CD4-positive, alpha-beta T cell treated with Interferon gamma for 1 hour (primary cell): ENCODE measurements at places on chromosomes 11 and 22.

- DNase-seq: no peak
These were observed 628 bp upstream of the GGA1 start for GRCh38 chr22:37607935-37608476.

GRCh38 chr11:22521226-22521625, 104.4 kb downstream of the FANCF start:
- no peak for DNase-seq

DNA sequence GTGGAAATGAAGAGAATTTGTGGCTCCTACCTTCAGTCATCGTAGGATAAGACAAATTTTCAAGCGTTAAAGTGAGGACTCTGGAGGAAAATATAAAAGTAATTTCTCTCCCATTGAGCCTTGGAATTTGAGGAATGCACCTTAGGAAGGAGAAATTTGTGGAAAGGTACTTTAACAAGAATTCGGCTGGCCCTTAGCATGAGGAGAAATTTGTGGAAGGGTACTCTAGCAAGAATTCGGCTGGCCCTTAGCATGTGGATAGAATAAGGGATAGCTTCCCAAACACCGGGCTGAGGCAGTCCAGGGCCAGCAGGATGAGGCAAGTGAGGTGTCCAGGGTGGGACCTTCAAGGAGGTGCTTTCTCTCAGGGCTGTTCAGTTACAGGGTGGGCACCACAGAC, 33.2 kb upstream of the FAR1 start:
- no peak for DNase-seq

DNA sequence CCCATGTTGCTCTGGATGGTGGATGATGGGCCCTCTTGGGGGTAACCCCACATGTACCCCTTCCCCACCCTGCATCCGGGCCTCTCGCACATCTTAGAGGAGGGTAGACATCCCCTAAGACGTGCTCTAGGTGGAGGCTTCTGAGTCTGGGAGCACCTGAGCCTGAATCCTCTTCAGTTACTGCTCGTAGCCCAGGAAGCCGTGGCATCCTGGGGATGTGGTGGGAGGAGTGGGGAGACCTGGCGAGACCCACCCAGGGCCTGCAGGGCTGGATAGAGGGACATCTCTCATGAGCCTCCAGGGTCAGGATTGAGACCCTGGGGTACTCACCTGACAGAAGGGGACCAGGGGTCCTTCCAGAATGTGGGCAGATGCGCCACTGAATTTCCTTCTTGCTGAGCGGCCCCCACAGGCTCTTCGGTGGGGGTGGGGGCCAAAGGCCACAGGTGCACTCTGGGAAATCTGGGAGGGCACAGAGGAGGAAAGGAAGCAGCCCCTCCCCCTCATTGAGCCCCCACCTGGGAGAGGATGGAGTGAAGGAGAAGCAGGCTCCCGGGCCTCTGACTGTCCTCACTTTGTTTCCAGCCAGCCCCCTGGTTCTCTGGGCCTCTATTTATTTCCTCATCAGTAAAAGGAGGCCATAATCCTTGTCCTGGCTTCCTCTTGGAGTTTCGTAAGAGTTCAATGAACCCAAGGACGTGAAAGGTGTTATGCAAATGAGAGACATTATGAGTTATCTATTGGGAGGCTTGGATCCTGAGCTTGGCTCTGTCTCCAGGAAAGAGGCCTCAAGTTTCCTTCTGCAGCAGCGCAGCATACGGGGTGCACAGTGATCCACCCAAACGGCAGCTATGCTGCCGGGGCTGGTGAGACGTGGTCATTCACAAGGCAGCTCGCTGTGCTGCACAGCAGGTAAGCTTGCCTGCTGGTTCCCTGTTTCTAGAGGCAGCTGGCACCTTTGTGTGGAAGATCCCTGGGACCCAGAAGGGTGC, 31.2 kb downstream of the KCNJ4 start:
- no peak for DNase-seq

DNA sequence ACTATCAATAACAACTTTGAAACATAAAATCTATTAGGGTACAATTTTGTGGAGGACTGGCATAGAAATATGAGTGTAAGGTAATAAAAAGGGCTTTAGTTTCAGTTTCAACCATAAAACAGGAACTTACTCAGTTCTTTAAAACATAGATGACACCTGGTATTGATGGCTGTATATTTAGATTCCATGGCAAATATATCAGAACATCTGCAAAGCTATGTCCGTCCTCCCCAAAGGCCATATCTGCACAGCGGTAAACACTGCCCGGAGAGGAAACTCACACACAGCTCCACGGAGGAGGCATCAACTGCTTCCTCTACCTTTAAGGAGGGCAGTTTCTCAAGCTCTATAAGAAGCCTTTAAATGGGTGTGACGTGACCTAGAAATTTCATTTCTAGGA, 993.3 kb downstream of the BRD1 start:
- no peak for DNase-seq

DNA sequence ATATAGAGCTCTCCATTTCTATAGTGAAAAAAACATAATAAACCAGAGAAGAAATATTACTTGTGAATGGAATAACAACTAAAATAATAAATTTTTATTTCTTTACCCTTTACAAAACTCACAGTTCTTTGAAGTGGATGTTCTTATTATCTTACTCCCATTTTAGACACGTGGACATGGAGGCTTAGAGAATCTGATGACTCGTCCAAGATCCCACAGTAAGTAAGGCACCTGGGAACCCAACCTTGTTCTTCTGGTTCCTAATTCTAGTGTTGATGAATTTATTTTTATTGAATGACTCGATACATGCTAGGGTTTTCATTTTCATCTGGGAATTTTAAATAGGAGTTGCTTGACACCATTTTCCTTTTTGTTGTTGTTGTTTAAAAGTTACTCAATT, 1.8 kb downstream of the BPIFC start:
- DNase-seq: no peak

- DNase-seq: no peak
These were observed 131.9 kb downstream of the ADAMTS15 start for GRCh38 chr11:130580372-130580771.

DNA sequence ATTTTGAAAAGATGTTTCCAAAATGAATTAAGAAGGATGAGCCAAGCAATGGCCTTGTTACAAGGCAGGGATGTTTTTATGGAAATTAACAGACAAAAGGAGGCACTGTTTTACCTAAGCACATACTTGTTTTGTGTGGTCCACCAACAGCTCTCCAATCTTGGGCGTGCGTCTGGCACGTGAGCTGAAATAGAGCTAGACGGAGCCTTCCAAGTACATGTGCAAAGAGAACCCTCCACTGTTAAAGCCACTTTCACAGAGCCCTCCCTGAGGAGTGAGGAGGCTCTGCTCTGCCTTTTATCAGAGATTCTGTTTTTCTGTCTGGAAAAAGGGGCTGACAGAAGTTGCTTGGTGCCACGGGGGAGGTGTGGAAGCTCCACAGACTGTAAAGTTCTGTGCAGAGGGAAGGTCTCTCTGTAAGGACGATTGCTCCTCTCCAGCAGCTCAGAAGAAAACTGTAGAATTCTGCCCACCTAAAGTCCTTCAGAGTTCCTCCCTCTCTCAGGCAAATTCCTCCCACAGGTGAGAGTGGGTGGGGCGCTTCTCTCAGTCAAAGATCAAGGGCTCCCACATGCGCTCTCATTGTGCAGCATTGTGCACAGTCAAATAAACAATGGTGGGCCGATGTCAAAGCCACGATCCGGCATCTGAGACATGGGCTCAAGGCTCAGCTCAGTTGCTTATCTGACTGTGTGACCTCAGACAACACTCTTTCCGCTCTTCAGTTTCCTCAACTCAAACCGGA, 92.6 kb upstream of the CSNK2A3 start:
- DNase-seq: no peak

GRCh38 chr22:29630987-29631386, 27.6 kb downstream of the NF2 start:
- DNase-seq: no peak

DNA sequence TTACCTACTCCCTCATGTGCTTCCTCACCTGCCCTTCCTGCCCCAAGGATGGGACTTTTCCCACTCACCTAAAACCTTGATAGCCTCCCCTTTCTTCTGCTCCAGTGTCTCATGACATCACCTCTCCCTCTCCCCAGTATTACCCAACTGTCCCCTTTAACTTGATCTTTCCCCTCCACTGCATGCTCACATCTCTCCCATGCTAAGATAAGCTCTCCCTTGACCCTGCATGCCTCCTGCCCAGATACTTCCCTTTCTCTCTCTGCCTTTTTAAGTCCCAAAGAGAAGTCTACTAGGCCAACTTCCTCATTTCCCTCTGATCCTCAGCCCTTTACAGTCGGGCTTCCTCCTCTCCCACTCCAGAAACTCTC, 14.8 kb downstream of the CD3E start:
- no peak for DNase-seq

- no peak for DNase-seq
These were observed 11.2 kb downstream of the PNPLA5 start for GRCh38 chr22:43880541-43880991.

DNA sequence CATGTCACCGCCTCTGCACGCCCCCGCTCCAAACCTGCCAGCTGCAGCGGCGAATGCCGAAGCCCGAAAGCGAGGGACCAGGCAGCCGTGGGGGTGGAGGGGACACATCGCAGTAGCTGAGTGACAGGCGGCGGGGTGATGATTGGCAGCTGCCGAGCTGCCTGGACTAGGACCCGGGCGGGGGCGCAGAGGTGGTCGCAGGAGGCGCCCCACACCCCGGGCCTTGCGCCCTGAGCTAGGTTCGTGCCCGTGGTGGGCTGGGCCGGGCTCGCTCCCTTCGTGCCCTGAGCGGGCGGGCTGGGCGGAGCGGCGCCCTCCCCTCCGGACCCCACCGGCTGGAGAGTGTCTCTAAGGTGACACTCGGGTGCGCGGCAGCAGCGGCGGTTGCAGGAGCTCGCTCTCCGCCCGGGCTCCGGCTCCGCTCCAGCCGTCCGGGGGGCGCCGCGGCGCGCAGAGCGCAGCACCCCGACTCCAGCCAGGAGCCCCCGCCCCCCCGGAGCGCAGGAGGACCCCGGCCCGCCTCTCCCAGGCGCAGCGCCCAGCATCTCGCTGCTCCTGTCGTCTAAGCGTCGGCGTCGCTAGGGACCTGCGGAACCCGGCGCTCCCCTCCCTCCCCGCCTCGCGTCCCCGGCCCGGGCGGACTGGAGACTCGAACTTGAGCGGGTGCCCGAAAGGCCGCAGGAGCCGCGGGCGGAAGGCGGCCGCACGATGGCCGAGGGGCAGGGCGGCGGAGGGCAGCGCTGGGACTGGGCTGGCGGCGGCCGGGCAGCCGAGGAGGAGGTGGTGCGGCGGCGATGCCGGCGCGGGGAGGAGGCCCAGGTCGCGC, 14.5 kb upstream of the DGKZ start:
- DNase-seq: no peak

DNA sequence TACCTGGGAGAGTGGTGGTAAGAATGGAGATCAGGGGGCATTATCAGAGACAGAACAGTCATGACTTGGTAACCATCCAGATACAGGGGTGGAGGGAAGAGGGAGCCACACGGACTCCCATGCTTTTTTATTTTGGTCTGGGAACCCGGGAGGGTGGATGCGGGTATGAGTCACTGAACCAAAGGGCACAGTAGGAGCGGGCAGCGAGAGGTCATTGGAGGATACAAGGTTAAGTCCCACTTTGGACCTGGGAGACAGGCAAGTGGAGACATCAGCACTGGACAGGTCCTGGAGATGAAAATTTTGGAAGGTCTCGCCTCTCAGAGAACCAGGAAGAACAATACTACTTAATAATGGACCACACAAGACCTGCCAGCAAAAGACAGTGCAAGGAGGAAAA, 6.7 kb downstream of the HDHD5 start:
- no peak for DNase-seq

GRCh38 chr11:121198491-121198890, 94.1 kb upstream of the SC5D start:
- no peak for DNase-seq

GRCh38 chr11:57597461-57597915, at the start of gene SERPING1:
Gene SERPING1, plus strand, starts transcription at chr11:57597685. Its CDS starts 586 bp downstream, at chr11:57598271.
- no peak for DNase-seq

DNA sequence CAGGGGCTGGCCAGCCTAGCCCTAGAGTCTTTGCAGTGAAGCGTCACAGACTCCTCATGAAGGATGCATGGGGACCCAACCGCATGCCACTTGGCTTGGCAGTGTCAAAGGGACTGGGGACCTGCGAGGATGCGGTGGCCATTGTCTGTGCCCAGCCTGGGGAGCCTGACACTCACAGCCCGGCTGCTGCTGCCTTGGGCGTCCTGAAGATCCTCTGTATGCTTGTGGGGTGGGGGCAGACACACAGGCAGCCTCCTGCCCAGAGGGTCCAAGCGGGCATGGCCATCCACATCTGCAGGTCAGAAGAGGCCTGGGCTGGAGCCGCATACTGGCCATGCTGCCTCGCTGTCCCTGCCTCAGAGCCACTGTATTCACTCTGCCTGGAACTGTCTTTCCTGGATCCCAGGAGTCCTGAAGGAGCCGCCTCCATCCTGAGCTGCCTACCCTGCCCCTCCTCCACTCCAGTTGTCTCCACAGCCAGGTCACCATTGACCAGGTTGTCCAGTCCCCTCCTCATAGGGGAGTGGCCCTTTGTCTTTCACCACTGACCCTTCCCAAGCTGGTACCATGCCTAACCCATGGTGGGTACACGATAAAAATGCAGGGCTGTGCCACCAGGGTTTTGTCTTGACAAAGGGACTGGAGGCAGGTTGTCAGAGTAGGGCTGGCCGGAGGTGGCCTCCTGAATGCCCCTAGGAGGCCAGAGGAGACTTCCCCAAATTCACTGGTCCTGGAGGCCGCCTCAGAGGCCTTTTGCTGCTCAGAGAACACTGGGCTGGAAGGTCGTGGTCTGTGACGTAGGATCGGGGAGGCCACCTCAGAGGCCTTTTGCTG, 107.0 kb downstream of the KCNQ1OT1 start:
- no peak for DNase-seq

DNA sequence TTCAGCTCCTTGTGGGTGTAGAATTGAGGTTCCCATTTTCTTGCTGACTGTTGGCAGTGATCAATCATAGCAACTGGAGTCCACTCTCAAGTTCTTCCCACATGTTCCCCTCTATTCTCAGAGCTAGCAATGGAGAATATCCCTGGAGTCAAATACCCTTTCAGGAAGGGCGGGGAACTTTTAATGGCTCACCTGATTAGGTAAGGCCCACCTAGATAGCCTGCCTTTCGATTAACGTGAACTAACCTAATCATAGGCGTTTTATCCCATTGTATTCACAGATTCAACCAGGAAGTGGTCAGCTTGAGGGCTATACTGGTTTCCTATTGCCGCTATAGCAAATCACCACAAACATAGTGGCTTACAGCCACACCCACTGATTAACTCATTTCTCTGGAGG, 7.1 kb upstream of the LRRC55 start:
- DNase-seq: no peak
